ENCODE measurements at places on chromosomes 6 and 20.

GRCh38 chr6:10397756-10398445 lies 17.0 kb downstream of the TFAP2A start:
- DNase-seq: no peak

GRCh38 chr20:58907320-58908137 lies 55.0 kb downstream of the GNAS start:
- peak; percentile 52 for DNase-seq

DNA sequence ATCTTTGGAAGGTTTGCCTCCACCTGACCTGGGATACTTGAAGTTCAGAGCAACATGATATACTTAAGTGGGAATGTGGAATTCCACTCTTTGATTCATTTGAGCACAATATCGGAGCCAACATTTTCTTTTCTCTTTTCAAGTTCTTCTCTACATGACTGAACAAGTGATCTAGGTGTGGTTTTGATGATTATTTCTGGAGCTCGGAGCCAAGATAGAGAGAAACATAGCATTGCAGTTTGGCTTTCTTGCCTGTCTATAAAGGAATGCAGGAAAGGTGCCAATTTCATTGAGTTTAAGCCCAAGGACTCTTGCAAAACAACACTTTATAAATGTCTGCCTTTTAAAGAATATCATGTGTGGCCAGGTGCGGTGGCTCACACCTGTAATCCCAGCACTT lies 124.2 kb upstream of the FAM83B start:
- no peak for DNase-seq

DNA sequence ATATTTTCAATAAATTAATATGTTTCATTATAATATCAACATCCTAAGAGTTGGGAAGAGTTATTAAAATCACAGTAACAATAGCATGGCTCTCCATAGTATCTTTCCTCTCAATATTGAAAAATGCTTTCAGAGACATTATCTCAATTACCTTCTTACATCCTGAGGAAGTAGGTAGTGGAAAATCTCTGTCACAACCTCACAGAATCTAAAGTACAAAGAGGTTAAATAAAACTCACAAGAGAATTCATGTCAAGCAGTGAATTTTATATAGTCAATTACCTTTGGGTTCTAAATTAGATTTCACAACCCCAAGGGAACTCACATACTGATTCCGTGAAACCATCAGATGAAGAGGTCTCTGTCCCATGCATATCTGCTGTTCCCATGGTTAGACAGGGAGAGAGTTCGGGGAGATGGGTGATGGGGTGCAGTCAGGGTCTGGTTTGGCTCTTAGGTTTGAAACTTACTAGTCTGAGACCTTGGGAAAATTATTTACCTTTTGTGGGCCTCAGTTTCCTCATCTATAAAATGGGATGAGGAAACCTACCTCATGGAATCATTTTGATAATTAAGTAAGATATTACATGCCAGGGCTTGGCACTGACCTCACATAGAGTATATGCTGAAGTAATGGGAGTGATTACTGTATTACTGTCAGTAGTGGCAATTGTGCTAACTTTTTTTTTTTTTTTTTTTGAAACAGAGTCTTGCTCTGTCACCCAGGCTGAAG lies 74.0 kb upstream of the SNX9 start:
- DNase-seq: no peak

DNA sequence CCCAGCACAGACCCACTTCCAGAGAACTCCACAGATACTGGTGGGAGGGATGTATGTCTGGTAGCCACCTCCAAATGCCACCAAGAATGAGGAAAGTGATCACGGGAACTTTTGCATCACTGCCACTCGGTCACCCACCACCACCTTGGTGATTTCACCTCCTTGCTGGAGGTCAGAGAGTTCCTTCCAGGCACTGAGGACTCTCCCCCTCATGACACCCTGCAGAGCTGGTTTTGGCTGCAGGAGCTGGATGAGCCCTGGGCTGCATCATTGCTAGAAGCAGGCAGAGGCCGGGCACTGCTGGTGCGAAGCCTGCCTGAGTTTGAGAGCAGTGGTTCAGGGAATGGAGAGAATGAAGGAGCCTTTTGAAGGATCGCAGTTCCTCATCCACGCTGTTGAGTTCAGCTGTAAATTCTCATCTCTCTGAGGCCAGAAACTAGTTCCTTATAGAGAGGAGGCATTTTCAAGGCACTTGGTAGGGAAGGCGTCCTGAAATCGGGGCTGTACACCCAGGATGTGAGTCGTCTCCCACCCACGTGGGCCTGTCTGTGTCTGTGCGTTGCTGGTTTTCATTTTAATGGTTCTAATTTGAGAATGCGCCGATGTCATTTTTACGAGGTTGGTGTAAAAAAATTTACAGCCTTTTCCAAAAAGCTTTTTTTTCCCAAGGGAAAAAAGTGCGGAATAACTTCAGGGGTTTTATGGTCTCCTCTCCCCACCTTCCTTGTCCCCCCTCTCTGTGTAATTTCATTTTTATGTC lies 25.0 kb downstream of the FOXP4 start:
- no peak for DNase-seq

DNA sequence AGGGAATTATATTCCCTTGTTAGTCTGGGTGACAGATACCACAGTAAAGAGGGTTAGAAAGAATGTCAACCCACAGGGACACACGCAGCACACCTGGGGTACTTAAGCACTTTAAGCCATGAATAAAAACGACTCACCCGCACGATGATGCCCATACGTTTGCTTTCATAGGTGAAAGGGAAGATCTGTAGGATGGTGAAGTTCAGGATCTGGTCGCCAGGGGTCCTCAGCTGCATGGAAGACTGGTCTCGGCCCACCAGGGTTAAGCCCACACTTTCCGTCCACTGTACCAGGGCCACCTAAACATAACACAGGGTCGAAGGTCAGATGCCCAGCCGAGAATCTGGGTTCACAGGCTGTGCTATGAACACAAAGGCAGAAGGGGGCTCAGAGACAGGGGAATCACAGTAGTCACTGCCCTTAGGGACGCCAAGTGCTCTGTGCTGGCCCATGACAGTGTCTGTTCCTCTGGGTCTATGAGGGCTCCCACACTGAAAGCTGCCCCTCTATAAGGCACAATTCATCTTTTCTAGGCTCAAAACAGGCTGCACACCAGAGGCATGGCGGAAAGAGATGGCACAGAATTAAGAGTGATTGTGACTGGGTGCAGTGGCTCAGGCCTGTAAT lies 96.8 kb upstream of the NFATC2 start:
- DNase-seq: no peak

GRCh38 chr6:3247255-3248146 lies 11.2 kb upstream of the PSMG4 start:
- peak; percentile 96 for DNase-seq

DNA sequence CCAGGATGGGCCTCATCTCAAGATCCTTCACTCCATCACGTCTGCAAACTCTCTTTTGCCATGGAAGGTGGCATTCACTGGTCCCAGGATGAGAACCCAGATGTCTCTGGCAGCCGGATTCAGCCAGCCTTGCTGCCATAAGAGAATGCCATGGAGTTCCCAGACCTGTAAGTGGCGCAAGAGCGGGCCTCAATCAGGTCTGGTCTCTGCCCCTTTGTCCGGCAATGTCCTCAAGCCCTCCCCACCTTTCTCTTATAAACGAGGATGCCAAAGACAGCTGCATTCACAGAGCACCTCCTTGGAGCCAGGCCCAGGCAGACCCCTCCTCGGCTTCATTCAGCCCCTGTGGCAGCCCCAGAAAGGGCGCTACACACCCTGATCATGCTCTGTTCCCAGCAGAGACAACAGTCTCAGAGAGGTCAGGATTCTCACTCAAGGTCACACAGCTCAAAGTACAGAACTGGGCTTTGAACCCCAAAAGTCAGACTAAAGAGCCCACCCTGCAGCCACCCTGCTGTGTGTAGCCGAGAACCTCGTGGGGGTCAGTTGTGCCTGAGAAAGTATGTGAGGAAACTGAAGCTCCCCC lies 263.7 kb downstream of the TAF4 start:
- no peak for DNase-seq

GRCh38 chr6:43146709-43147688 lies 24.1 kb upstream of the SRF start:
- no peak for DNase-seq

- no peak for DNase-seq
These were observed 12.8 kb downstream of the PLG start for GRCh38 chr6:160714731-160715316.

GRCh38 chr6:111952821-111953540 lies 79.7 kb upstream of the FYN start:
- no peak for DNase-seq

DNA sequence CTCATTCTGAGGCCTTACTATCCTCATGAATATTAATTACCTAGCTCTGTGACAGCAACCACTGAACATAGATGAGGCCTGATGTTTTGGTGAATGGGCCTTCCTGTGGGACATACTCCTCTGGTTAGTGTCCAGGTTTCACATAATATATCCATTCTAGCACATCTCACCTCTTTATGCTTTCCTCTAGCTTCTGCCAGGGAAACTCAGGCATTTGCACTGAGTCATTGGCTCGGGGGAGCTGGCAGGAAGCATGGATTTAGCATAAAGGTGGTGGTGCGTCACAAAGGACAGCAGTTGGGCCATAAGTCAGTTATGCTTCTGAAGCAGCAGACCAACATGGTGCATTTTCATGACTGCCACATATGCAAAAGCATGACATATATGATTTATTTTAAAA lies 37.5 kb upstream of the TMEM170B start:
- no peak for DNase-seq
